ENCODE measurements at places on chromosomes 2 and 18.

DNA sequence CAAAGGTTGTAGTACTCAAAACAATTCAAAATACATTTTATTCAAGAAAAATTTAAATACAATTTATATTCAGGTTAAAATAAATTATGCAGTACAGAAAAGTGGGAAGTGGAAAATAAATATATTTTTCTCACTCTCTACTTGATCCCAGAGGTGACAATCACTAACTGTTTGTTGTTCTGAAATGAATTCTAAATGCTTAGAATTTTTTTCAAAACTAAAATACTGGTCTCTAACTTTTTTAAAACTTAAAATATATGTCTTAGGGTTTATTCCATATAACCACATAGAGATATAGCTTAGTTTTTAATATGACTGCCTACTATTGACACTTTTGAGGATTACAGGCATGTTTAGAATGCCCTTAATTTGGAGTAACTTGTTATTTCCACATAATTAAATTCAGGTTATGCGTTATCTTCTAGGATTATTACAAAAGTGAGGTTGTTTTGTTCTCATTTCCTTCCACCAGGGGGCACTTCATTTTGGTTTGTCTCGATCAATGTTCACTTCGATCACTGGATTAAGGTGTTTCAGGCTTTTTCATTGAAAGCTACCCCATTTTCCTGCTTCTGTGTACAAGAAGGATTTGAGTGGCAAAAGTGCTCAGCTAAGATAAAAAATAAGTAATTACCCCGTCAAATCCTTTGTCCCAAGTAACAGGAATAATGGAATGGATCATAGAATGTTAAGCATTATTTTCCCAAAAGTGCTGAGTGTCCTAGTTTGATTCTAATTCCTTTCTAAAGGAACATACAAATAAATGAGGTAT is 27.1 kb upstream of the TFPI start:
- no peak for DNase-seq

- no peak for DNase-seq
Observed at GRCh38 chr2:54471221-54471711, 15.1 kb downstream of the SPTBN1 start.

DNA sequence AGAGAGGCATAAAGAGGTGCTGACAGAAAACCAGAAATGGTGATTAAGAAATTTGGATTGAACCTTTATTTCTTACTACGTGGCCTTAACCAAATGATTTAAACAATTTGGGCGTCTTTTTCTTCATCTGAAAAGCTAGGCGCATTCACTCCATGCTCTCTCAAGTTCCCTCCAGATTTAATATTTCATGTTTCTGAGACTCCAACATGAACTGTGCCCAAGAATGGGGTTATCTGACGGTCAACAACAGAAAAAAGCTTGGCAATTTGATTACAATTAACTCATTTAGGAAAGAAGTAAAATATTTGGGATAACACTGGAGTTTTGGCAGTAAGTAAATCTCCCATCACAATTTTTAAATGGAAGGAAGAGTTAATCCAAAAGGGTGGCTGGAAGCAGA is 345.4 kb downstream of the ARHGAP15 start:
- DNase-seq, result no peak

DNA sequence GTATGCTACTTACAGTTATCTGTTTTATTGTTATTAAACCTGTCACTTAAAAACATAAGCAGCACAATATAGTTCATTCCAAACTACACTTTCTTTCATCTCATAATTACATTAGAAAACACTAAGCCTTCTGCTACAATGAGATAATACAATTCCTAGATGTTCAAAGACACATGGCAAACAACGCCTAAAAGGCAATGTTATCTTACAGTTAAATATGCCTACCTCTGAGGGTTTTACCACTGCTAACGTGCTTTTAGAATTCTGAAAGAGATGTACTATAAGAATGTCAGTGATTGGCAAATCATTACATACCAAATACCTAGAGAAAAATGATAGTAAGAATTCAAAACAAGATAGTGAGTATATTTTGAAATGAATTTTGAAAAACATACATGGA is 46.8 kb upstream of the SPOPL start:
- no peak for DNase-seq

DNA sequence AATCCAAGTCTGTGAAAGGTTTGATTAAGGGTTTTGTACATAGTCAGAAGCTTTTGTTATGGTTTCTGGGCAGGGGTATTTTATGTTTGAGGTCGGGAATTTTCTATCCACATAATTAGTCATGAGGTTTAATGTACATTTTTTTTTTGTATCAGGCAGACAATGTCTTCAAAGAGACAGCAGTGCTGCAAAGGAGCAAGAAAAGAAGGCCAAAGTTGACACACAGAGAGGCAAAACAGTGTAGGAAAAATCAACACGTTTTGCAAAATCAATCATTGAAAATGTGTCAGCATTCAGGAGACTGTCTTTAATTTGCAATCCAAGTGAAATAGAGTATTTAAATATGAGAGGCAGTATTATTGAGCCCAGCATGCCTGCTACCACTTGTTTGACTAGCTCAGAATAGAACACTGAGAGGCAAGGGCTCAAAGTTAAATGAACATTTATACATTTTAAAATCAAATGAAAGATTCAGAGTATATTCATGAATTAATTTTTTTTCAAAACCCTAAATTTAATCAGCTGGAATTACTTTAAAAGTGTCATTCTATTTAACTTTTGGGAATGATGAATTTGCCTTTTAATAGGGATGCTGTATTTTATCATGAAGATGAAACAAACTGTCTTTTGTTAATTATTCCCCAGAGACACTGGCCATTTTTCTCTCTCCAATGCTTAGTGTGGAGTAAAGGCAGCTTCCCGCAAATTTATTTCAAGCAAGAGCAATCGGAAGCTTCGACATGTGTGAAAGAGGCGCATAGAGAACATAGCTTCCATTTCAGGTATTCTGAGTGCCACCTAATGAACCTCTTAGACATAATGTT is 11.3 kb downstream of the VRK2 start:
- no peak for DNase-seq

- DNase-seq, result no peak
Observed at GRCh38 chr2:44290261-44290660, 15.0 kb downstream of the SLC3A1 start.

GRCh38 chr2:40401896-40402295 is 50.0 kb downstream of the SLC8A1 start:
- DNase-seq, result no peak

GRCh38 chr2:26011990-26012856 is 21.7 kb upstream of the RAB10 start:
- DNase-seq, result no peak

DNA sequence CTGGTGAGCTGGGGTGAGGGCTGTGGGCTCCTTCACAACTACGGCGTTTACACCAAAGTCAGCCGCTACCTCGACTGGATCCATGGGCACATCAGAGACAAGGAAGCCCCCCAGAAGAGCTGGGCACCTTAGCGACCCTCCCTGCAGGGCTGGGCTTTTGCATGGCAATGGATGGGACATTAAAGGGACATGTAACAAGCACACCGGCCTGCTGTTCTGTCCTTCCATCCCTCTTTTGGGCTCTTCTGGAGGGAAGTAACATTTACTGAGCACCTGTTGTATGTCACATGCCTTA is 10.5 kb downstream of the PROC start:
- DNase-seq, result no peak

DNA sequence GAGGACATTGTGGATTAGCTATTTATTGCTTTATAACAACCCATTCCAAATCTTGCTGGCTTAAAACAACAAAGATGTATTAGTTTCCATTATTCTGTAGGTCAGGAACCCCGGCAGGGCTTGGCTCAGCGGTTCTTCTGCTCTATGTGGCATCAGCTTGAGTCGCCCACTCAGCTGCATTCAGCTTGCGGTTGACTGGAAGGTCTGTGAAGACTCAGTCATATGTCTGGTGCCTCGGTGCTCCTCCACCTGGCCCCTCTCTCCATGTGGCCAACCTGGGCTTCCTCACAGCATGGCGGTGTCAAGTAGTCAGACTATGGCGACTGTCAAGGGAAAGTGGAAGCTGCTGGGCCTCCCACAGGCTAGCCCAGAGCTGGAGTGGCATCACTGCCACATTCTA is 48.6 kb downstream of the EMILIN2 start:
- no peak for DNase-seq

DNA sequence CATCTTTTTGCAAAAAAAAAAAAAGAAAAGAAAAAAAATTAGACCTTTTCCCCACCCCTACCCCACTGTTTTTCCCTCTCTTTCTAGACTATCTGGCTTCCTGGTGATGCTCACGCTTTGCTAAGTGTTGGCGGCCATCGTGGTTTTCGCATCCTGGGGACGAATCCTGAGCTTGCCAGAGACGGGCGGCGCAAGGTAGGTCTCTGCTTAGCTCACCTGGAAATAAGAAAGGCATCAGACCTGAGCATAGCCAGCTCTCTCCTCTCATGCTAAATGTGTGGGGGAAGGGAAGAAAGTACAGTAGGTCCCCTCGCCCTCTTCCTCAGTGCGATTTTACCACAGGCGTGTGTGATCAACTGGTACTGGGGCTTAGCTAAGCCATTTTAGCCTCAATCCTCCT is 90.5 kb downstream of the KLHL29 start:
- no peak for DNase-seq

DNA sequence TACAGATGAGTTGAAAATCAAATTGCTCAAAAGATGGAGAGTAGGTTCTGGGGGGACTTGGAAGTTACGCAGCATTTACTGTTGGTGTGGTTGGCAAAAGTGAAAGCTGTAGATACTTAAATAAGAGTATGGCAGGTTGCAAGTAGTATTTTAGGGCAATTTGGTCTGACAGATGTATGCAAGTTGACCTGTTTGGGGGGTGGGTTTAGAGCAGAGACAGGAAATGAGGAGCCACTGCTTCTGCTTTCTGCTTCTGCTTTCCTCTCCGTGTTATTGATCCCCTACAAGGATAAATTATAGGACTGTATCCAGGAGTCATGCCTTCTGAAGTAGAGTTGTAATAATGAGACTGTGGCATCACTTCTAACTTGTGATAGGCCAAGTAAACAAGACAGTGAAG is 71.2 kb downstream of the EPAS1 start:
- DNase-seq, result no peak

DNA sequence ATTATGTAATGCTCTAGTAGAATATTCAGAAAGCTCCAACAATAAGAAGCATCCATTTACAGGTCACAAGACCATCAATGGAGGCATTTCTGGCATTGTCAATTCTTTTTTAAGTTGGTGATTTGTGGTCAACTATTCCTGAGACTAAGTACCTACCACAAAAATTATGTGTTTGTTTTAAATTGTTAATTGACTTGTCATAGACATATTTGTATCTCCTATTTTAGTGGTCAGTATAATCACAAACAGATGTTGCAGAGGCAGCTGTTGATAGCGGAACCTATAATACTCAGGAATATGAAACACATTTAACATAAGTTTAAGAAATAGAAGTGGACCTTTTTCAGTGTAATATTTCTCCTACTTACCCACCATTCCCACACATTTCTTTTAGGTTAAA is 430.1 kb downstream of the CCDC85A start:
- DNase-seq, result no peak

GRCh38 chr18:45155526-45155925 is 459.8 kb upstream of the SLC14A2 start:
- DNase-seq, result no peak

DNA sequence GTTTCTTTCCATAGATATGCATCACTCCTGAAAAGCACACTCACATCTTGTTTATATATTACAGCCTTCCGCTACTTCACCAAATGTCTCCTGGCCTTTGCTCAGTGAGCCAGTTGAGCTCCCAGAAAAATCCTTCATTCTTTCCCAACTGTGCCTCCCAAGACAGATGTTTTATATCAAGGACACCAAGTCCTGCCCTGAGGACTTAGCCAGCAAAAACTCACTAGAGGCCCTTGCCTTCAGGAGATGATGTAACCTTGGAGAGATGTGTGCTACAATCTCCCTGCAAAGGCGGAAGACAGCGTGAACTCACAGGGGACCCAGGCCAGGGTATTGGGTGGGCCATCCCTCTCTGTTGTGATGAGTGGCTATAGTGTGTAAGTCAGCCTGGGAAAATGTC is 86.1 kb upstream of the CTAGE1 start:
- no peak for DNase-seq

DNA sequence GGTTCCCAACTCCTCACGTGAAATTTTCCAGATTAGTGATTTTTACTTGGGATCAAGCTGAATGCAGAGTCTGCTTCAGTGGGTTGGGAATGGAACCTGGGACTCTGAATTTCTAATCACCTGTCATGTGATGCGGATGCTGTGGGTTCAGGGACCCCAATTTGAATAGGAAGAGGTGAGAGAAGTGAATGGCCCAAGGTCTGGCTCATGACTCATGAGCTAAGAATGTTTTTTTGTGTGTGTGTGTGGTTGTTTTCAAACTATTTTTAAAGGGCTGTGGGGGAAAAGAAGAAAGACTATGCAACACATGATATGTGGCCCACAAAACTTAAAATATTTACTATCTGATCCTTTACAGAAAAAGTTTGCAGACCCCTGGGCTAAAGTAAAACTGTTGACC is 108.5 kb upstream of the CYRIA start:
- DNase-seq, result no peak

GRCh38 chr2:101282980-101283379 is 25.5 kb downstream of the RNF149 start:
- no peak for DNase-seq

DNA sequence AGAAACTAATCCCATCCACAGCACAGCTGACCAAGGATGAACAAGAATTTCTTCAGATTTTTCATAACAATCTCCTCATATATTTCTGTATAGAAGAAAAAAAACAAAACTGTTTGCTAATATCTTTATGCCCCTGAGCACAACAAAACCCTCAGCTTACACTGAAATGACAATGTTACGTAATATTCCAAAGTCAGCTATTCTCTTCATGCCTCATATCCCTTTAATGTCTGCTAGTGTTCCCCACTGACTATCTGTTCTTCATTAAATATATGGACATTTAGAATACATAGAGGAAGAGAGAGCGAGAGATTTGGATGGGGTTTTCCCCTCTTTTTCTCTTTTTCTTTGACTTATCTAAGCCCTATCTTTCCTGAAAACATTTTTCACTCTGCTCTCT is 87.9 kb upstream of the GULP1 start:
- DNase-seq, result no peak

DNA sequence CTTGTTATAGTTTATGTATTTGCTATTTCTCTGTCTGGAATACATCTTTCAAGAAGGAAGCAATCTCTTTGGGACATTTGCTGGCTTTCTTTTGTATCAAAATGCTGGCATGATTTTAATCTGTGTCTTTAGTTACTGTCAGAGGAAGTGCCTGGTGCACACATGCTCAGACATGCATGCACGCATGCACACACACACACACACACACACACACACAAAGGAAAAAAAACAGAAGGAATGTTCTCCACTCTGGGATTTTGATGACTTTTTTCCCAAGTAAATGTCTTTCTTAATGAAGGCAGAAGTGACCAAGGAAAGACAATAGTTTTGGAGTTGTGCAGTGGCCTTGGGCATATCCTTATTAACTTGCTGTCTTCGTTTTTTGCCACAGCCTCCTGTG is 6.7 kb downstream of the GNAL start:
- no peak for DNase-seq

GRCh38 chr2:10889651-10890215 is 22.0 kb upstream of the KCNF1 start:
- DNase-seq, result no peak

- DNase-seq, result no peak
Observed at GRCh38 chr2:43210467-43211303, 15.7 kb downstream of the ZFP36L2 start.

All from stimulated activated CD8-positive, alpha-beta memory T cell treated with anti-CD3 and anti-CD28 coated beads, Interleukin-7, amount 100 ng/mL, for 1 hour (primary cell).